ENCODE measurements at places on chromosomes 4 and X. TPM values are rescaled to one million over a fixed set of nuclear protein-coding genes. Genes with fewer than 3 reads are reported as not detected.
A peak's percentile ranks its signal among the peaks of the same experiment; 100 is the strongest.

The RLIM gene
- total RNA-seq, result 16.1 TPM

The KIAA1210 gene
- total RNA-seq, result not detected

The YTHDC1 gene
- total RNA-seq, result 37.2 TPM

The IGSF1 gene
- total RNA-seq, result not detected

The GPRASP3 gene
- total RNA-seq, result 7.3 TPM

The USP17L22 gene
- total RNA-seq, result not detected

- H3K4me1 ChIP-seq, result peaks cover 29% of the 10 kb centered on the region
- DNase-seq, result no peak
- no peaks in the 10 kb centered on the region for H3K27me3 ChIP-seq
- peak overlapping the region; percentile 95 for H3K27ac ChIP-seq
- no peaks in the 10 kb centered on the region for H3K36me3 ChIP-seq
- H3K4me3 ChIP-seq, result no peak overlapping the region
Measured at GRCh38 chr4:41217374-41217773, 3.0 kb upstream of the APBB2 start.

GRCh38 chrX:100905620-100906019, 23.1 kb downstream of the XKRX start:
- no peaks in the 10 kb centered on the region for H3K36me3 ChIP-seq
- no peak overlapping the region for H3K4me3 ChIP-seq
- H3K27me3 ChIP-seq, result no peaks in the 10 kb centered on the region
- no peaks in the 10 kb centered on the region for H3K4me1 ChIP-seq
- DNase-seq, result no peak

- no peaks in the 10 kb centered on the region for H3K36me3 ChIP-seq
- H3K27me3 ChIP-seq, result no peaks in the 10 kb centered on the region
- H3K4me3 ChIP-seq, result no peak overlapping the region
Measured at GRCh38 chrX:11261260-11261659, 32.0 kb upstream of the AMELX start.

- no peak overlapping the region for H3K4me3 ChIP-seq
- H3K36me3 ChIP-seq, result no peaks in the 10 kb centered on the region
- H3K27ac ChIP-seq, result no peak overlapping the region
Measured at GRCh38 chrX:78333521-78333920, 6.1 kb upstream of the CYSLTR1 start.

- no peak overlapping the region for H3K4me3 ChIP-seq
- no peak for DNase-seq
- H3K27me3 ChIP-seq, result no peaks in the 10 kb centered on the region
- no peak overlapping the region for H3K27ac ChIP-seq
- no peaks in the 10 kb centered on the region for H3K36me3 ChIP-seq
Measured at GRCh38 chr4:2105559-2105958, 46.4 kb downstream of the NAT8L start.

- no peak overlapping the region for H3K4me3 ChIP-seq
- H3K4me1 ChIP-seq, result no peaks in the 10 kb centered on the region
- no peak for DNase-seq
- no peaks in the 10 kb centered on the region for H3K27me3 ChIP-seq
Measured at GRCh38 chrX:19388741-19389140, 45.0 kb downstream of the PDHA1 start.

GRCh38 chr4:152316969-152317368, 218.9 kb downstream of the FBXW7 start:
- peaks cover 8% of the 10 kb centered on the region for H3K36me3 ChIP-seq
- no peaks in the 10 kb centered on the region for H3K4me1 ChIP-seq
- DNase-seq, result no peak
- no peaks in the 10 kb centered on the region for H3K27me3 ChIP-seq

DNA sequence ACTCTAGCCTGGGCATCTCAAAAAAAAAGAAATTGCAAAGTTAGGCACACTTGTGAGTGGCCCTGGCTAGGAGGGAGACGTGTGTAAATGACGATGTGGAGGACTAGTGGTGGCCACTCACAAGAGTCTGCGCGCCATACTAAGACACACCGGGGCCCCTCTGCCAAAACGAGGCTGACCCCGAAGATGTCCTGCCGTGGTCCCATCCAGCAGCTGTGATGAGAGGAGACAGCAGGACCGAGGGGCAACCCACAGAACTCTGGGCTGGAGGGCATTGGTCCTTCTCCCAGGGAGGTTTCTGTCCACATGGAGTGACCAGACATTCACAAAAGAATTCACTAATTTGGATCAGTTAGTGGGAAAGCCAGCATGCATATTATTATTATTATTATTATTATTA, 47.4 kb downstream of the NOP14 start:
- H3K27me3 ChIP-seq, result no peaks in the 10 kb centered on the region
- H3K36me3 ChIP-seq, result peaks cover 76% of the 10 kb centered on the region
- H3K4me1 ChIP-seq, result no peaks in the 10 kb centered on the region
- no peak overlapping the region for H3K4me3 ChIP-seq
- DNase-seq, result no peak
- H3K27ac ChIP-seq, result no peak overlapping the region

- no peaks in the 10 kb centered on the region for H3K36me3 ChIP-seq
- no peak overlapping the region for H3K4me3 ChIP-seq
- H3K4me1 ChIP-seq, result peaks cover 30% of the 10 kb centered on the region
- DNase-seq, result no peak
- no peaks in the 10 kb centered on the region for H3K27me3 ChIP-seq
Measured at GRCh38 chr4:157225096-157225495, 4.6 kb downstream of the GRIA2 start.

GRCh38 chrX:66046612-66047235, 6.8 kb upstream of the VSIG4 start:
- no peaks in the 10 kb centered on the region for H3K4me1 ChIP-seq
- no peaks in the 10 kb centered on the region for H3K27me3 ChIP-seq
- H3K36me3 ChIP-seq, result no peaks in the 10 kb centered on the region
- no peak overlapping the region for H3K27ac ChIP-seq
- no peak overlapping the region for H3K4me3 ChIP-seq

GRCh38 chrX:19065535-19065934, 56.7 kb downstream of the ADGRG2 start:
- no peak overlapping the region for H3K27ac ChIP-seq
- H3K4me1 ChIP-seq, result no peaks in the 10 kb centered on the region
- DNase-seq, result no peak
- H3K27me3 ChIP-seq, result no peaks in the 10 kb centered on the region
